ENCODE measurements at places on chromosomes 11 and 22.

DNA sequence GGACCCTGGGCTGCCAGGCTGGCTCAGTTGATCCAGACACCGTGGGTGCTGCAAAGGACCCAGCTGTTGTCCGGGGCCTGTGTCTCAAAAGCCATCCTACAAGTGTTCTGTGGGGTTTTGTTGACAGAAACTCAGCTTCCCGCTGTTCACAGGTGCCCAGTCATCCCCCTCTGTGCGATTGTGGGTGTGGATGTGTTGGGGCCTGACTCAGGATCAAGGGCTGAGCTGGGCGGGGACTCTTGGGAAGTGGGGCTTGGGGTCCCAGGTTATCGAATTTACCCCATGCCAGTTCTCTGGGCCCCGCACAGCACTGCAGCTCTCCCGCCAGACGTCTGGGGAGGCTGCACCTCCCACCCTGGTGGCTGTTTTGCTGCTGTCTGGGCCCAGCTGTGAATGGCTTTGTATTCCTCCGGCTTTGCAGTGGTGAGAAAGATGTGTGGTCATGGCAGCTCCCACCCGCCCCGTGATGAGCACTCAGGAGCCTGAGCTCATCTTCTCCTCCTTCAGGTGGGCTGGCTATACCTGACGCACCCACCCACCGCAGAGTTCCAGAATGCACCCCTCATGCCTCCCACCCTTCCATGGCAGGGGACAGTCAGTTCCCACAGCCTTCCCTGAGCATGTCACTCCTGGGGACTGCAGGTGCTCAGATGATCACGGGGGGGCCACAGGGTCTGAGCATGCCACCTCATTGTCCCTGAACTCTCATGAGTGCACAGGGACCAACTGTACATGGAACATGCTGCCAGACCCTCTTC is 3.6 kb upstream of the AP2A2 start:
- DNase-seq = no peak

- no peak for DNase-seq
Measured at GRCh38 chr11:122848186-122848585, 9.9 kb downstream of the CRTAM start.

- DNase-seq = no peak
Measured at GRCh38 chr22:26566994-26567393, 22.9 kb downstream of the TPST2 start.

- DNase-seq = no peak
Measured at GRCh38 chr11:35043936-35044335, 95.0 kb upstream of the CD44 start.

GRCh38 chr11:44910591-44910990 is 40.1 kb downstream of the TP53I11 start:
- DNase-seq = no peak

- peak; percentile 31 for DNase-seq
Measured at GRCh38 chr11:207863-208180, 314 bp downstream of the RIC8A start.

DNA sequence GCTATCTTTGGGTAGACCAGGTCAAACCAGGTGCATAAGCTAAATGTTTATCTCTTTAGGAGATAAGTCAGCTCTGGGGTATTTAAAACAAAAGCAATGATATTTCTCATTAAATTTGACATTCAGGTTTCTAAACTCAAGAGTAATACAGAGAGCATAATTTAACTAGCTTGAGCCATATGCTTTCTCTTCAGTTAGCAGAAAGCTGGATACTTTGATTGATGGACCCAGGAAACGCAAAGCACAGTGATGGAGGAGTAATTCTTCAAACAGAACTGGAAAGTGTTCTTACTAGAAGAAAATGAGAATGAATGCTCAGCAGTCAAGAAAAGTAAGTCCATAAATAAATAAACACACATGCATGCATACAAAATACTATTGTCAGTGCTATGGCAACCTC is 885.7 kb upstream of the RAG2 start:
- no peak for DNase-seq

- DNase-seq = peak; percentile 99
Measured at GRCh38 chr11:68354148-68354872, 41.9 kb downstream of the LRP5 start.

GRCh38 chr22:31339148-31339832 is 6.9 kb downstream of the PATZ1 start:
- DNase-seq = no peak

Data from fibroblast of skin of scalp (primary cell).